Prostate gland (tissue), 2 donors: ENCODE measurements at places on chromosomes 13 and 19. TPM values are rescaled to one million over a fixed set of nuclear protein-coding genes. Genes with fewer than 3 reads are reported as not detected.

GRCh38 chr19:20423381-20424197, 142.0 kb downstream of the ZNF737 start:
- DNase-seq = peak; percentile 10

- no peak for DNase-seq
Measured at GRCh38 chr13:85653681-85654080, 145.5 kb downstream of the SLITRK6 start.

DNA sequence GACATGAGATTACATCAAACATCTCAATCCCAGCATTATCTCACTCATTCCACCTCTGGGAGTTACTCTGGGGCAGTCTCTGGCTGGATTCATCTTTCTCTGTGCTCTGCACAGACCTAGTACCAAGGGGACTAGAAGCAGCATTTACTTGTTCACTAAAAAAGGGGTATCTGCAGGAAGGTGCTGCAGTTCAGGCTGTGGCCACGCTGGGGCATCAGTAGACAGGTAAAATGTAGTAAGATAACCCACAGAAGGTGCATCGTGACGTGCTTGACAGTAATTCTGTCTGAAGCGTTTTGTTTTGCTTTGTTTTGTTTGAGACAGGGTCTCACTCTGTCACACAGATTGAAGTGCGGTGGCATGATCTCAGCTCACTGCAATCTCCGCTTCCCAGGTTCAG, 29.3 kb downstream of the ZNF564 start:
- DNase-seq = no peak

DNA sequence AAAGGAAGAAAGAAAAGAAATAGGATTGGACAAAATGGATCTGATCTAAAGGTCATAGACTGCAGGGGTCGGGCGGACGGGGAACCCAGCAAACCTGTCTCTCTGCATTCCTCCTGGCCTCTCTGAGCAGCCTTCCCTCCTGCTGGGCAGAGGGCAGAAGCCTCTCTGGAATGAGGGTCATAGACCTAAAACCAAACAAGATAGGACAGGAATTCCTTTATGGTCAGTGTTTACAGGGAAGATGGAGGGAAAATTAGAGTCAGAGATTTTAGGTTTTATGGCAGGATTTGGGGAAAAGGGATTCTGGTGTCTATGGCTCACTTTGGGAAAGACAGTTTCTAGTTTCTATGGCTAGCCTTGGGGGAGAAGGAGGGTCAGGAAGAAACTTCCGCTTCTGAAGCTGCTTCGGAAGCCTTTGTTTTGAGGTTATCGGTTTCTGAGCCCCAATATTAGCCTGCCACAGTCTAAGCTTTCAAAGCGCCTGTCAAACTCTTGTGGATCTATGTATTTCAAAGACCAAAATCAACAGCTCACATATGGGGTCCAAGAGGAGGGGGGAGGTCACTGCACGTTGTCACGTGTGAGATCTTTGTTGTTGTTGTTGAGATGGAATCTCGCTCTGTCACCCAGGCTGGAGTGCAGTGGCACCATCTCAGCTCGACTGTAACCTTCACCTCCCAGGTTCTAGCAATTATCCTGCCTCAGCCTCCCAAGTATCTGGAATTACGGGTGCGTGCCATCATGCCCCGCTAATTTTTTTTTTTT, 18.9 kb upstream of the DPRX start:
- no peak for DNase-seq

DNA sequence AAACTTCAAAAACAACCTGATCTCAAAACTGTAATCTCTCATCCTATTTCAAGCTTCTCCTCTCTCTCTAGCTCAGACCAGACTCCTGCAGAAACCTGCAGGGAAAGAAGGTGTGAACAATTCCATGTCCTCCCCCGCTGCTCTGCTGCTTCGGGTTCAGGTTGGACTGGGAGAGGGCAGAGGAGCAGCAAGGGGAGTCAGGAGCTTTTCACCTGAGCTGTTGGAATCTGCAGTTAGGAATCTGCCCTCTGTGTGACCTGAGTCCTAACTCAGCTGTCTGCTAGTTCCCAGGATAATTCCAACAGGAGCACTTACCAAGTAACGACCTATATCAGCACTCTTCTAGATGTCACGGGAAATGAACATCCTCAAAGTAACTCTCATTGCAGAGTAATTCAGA, 118.3 kb downstream of the DNAJC15 start:
- no peak for DNase-seq

DNA sequence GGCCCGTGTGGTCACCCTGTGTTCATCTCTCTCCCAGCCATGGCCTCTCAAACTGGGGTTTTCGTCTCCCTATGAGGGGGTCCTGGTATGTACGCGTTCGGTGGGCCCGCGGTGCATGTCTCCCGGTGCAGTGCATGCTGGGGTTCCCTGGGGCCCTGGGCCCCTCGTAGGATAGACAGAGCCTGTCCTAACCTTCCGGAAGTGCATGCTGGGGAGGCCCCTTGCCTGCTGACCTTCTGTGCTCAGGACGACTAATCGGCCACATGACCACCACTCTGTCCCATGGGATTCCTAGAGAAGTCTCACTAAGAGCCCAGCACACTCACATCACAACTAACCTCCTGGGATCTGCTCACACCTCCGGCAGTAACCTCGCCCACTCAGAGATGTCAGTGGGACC, 4.9 kb upstream of the USE1 start:
- DNase-seq = no peak

GRCh38 chr19:12748489-12748888, 3.1 kb upstream of the BEST2 start:
- DNase-seq = no peak

GRCh38 chr19:2578901-2579677, 103.2 kb downstream of the GADD45B start:
- peak; percentile 91 for DNase-seq

- no peak for DNase-seq
Measured at GRCh38 chr13:72146816-72147215, 279.8 kb upstream of the DACH1 start.

GRCh38 chr13:31846182-31846938, 107.0 kb downstream of the RXFP2 start:
- DNase-seq = peak; percentile 70

GRCh38 chr13:93217721-93218261, 8.8 kb upstream of the GPC6 start:
- no peak for DNase-seq

GRCh38 chr19:1008268-1009040, 8.2 kb downstream of the GRIN3B start:
- DNase-seq = no peak

GRCh38 chr13:109747524-109747923, 38.9 kb downstream of the IRS2 start:
- no peak for DNase-seq

- DNase-seq = no peak
Measured at GRCh38 chr19:18283338-18283737, 1.9 kb upstream of the JUND start.

DNA sequence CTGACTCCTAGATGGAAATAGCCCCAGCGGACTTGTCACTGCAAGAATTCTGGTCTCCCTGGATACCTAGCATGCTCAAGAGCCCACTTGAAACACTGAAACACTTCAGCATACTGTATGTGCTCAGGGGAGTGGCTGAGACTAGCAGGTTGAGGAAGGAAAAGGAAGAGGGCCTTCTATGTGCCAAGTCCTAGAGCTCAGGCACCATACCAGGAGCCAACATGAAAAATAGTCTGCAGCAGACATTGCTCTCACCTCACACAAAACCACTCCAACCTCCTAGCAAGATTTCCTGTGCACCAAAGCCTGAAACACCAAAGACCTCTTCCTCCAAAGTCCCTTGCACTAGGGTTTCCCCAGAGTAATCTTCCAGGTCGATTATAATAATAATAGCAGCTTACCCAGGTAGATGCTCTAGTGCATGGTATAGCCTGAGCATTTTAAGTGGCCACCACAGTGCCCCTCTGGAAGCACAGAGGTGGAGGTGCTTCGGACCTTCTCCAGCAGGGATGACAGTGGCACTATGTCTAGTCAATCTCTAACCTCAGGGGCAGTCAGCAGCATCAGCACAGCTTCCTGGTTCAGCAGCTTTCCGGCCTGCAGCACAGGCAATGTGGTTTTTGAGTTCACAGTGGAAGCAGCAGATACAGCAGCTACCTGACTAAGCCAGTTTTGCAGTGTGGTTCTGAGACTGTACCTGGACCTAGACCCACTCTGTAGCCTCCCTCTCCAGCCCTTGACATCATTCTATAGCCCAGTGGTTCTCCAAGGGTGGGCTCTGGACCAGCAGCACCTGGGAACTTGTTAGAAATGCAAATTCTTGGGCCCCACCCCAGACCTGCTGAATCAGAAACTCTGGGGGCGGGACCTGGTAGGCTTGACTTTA, 45.6 kb upstream of the UBE2L5 start:
- no peak for DNase-seq

The KLK14 gene
- 4.2 TPM for total RNA-seq

The PAF1 gene
- 63.6 TPM for total RNA-seq

The ALOX5AP gene
- 7.3 TPM for total RNA-seq

The SPRY2 gene
- 21.5 TPM for total RNA-seq

The GPR183 gene
- 3.8 TPM for total RNA-seq

The HAUS5 gene
- 17.5 TPM for total RNA-seq
